Activated CD4-positive, alpha-beta memory T cell treated with anti-CD3 and anti-CD28 coated beads, Interleukin-2, amount 10 ng/mL, durations not matched to agents 7 days and 5 days (primary cell): ENCODE measurements at places on chromosomes 4 and X. TPM values are rescaled to one million over a fixed set of nuclear protein-coding genes. Genes with fewer than 3 reads are reported as not detected.

Gene DCAF12L2
- not detected for total RNA-seq

Gene NUDT10
- total RNA-seq = 0.20 TPM

Gene MAGEA1
- total RNA-seq = not detected

Gene RTL5
- 0.13 TPM for total RNA-seq

Gene CFAP47
- not detected for total RNA-seq

Gene ZNF157
- 0.18 TPM for total RNA-seq
